NCI-H446 (cell line): ENCODE measurements at places on chromosomes 2 and 18.

GRCh38 chr18:62088156-62088555 is 98.7 kb downstream of the PIGN start:
- no peak for DNase-seq

DNA sequence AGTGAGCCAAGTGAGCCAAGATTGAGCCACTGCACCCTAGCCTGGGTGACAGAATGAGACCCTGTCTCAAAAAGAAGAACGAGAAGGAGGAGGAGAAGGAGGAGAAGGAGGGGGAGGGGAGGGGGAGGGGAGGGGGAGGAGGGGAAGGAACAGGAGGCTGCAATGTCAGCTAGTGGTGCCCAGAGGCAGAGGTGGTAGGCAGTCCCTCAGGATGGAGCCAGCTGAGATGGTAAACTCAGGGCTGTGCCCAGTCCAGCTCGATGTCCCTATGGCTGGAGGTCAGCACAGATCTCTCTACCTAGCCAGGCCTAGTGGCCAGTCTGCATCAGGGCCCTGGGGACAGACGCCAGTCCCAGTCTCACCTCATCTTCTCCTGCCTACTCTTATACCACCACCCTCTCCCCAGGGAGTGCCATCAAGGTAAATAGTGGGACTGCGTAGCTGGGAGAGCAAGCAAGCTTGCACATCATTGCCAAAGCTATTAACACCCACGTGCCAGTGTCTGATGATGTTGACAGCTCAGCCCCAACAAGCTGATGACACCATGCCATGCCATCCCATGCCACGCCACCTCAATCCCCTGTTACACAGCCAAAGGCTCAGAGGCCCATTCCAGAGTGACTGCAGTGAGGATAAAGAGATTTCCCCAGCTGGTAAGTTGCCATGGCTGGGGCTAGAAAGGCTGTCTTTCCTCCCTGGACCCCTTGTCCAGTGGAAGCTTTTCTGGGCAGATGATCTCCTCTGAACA is 7.6 kb upstream of the PLB1 start:
- DNase-seq = no peak

- DNase-seq = no peak
Observed at GRCh38 chr2:201073071-201073470, 1.3 kb downstream of the NDUFB3 start.

DNA sequence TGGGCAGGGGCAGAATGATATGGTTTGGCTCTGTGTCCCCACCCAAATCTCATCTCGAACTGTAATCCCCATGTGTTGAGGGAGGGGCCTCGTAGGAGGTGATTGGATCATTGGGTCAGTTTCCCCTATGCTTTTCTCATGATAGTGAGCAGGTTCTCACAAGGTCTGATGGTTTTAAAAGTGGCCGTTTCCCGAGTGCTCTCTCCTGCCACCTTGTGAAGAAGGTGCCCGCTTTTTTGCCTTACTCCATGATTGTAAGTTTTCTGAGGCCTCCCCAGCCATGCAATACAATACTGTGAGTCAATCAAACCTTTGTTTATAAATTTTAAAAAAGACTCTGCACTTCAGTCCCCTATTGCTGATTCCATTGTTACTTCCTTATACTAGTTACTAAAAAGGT is 82.9 kb upstream of the CDKL4 start:
- no peak for DNase-seq

DNA sequence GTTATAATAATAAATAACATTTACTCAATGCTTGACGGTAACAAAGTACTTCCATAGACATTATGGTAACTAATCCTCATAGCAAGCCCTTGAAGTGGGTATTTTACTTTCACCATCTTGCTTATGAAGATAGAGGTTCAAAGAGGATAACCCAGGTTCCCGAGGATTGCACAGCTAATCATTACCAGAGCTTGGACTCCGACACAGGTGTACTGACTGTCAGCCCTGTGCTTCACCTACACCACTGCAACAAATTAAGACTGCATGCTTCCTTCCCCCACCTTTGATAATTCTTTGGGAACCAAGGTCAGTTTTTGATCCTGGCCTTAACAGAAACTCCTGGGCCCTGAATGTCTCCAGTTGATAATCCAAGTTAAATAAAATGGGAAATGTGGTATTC is 48.9 kb downstream of the FAM98A start:
- no peak for DNase-seq
